ENCODE measurements at places on chromosomes 4 and X.
A peak's percentile ranks its signal among the peaks of the same experiment; 100 is the strongest.

DNA sequence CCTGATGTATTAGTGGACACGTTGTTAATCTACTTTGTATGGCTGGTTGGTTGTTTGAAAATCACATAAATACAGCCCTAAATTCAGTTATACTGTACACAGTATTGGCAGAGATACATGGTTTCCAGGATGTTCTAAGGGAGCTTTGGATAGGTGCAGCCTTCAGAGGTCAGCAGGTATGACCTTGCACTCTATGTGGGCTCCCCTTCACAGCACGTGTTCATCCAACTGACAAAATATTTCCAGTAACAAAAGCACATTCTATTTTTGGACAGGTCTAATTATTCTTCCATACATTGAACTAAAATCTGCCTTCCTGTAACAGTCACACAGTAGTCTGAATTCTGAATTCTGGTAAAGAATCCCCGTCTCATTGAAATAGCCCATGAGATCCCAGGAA lies 92.8 kb upstream of the RAPGEF2 start:
- no peak for DNase-seq

DNA sequence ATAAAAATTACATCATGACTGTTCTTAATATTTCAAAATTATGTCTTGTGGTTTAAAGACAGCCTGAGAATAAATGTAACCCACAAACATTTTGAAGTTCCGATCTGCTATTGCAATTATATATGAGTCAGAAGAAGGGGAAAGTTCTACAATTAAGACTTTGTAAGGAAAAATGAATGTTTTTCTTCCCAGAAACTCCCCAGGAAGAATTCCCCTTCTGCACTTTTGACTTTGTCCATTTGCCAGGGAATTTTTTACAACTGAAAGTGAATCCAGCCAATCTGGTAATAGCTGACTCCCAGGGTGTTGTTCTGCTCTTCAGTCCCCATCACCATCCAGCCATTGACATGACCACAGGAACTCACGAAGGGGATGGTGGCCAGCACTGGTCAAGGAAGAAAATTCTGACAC lies 61.6 kb upstream of the NOCT start:
- DNase-seq, result no peak

- peak; percentile 71 for DNase-seq
Observed at GRCh38 chr4:128810331-128810870, 901 bp downstream of the JADE1 start.

DNA sequence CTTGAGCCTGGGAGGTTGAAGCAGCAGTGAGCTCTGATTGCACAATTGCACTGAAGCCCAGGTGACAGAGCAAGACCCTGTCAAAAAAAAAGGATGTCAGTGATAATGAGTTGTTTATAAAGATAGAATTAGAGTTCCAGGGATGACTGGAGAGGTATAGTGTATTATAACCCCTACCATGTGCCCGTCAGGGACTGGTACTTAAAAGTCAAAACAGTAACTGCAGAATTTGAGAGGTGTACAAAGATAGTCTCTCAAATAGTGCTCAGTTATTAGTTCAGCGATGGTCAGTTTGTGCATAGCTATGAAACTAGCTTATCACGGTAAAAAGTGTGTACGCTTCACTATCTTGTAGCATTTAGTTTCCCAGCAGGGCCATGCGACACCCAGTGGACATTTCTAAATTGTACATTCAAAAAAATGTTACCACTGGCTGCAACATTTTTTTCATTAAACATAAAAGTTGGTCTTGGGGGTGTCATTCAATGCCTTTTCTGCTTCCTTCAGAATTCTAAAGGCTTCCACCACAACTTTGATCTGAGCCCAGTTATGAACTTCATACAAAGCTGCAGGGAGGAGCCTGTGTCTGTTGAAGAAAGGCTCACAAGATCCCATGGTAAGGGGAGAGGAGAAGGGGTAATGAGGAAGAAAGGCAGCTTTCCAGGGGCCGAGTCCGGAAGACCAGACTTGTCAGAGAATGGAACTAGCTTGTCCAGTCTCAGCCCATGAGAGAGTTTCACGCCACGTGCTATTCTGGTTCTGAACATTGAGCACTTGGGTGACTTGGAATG lies 9.2 kb upstream of the GYG2 start:
- DNase-seq, result peak; percentile 39

GRCh38 chr4:41815473-41815872 lies 66.9 kb upstream of the PHOX2B start:
- no peak for DNase-seq

DNA sequence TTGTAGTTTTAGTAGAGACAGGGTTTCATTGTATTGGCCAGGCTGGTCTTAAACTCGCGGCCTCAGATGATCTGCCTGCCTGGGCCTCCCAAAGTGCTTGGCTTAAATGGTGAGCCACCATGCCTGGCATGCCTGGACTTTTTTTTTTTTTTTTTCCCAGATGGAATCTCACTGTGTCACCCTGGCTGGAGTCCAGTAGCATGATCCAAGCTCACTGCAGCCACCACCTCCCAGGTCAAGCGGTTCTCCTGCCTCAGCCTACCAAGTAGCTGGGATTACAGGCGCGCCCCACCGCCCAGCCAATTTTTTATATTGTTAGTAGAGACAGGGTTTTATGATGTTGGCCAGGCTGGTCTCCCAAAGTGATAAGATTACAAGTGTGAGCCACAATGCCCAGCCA lies 8.4 kb downstream of the UBE2K start:
- no peak for DNase-seq

DNA sequence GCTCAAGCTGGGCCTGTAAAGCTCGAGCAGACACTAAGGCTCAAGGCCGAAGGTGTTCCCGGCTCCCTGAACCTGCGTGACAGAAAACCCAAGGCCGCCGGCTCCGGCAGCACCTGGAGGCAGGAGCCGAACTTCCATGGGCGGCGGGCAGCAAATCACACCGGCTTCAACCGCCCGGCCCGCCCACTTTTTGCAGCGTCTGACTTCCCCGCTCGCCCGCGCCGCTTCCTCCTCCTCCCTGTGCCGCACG lies 940 bp upstream of the NSD2 start:
- peak; percentile 83 for DNase-seq

GRCh38 chr4:183897193-183897592 lies 7.9 kb upstream of the STOX2 start:
- DNase-seq, result no peak

- no peak for DNase-seq
Observed at GRCh38 chr4:150045410-150045809, 32.8 kb upstream of the DCLK2 start.

DNA sequence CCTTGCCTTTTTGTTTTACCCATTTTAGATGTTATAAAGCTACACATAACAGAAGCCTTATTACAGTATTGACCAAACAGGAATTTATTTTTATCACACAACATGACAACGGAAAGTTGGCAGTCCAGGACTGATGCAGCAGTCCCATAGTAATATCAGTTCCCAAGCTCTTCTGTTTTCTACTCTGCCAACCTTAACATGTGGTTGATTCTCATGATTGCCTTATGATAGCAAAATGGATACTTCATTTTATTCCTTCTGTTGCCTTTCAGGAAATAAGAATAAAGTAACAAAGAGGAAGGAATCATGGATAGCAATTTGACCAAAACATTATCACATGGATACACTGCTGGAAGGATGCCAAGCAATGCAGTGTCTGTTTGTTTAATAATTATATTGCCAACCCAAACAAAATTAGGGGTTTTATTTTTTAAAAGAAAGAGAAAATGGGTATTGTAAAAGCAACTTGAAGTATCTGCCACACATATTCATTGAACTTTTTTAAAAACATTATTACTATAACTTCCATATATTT lies 275.7 kb downstream of the STPG2 start:
- DNase-seq, result no peak

DNA sequence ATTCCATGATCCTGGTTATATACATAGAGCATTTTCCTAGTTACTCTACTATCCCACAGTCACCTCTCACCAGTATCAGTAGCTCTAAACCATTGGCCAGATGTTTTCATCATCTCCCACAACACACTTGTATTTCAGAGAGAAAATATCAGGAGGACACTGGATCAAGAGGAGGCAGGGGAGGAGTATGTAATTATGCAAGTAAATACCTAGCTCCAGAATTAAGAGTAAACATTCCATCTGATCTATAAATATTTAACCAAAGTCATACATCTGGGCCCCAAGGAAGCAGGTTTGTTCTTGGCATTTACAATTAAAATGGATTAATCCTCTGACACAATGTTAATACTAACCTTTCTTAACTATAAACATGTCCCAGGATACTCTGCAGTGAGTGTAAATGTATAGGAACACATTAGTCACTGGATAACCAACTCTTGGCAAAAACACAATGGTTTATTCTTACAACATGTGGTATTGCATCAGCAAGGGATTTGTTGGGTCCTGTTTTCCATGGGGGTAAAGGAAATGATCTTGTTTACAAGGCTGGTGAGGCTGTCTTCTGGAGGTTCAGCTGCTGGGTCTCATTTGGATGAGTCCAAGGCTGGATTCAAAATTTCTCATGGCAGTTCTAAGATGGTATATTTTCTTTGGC lies 170.1 kb downstream of the ATG4A start:
- DNase-seq, result no peak

DNA sequence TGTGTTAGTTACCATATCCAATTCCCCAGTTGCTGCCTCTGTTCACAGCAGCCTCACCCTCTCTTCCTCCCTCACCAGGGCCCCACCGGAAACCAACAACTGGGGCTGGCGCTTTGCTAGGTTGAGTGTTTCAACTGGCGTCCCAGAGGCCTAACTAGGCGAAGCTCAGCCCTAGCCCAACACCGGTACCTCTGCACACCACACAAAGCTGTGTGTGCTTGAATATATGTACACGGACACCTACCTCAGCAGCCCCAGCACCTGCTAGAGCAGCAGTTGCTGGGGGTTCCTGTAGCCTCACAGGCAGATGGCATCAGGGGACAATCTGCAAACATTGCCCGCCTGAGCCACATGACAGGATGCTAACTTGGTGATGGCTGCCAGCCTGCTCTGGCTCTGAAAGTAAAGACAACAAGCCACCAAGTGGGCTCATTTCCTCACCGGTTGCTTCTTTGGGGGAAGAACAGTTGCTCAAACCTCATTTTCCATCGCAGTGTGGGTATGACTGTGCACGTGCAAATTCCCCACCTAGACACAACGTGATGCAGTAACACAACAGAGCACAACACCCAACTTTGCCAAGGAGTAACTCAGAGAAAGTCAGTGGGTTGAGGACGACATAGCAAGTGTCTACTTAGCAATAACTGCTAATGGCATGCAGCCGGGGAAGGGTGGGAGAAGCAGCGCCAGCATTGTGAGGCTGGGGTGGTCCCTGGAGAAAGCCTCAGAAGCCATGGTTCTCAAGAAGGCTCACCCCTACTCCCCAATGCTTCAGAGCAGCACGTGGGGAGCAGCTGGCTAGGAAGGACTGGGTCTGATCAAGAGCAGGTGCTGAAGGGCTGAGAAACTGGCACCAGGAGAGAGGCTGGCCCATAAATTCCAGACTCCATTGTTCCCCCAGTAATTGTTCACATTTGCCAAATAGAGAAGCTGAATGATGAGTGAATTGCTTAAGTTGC lies 139.5 kb downstream of the SH3KBP1 start:
- no peak for DNase-seq

DNA sequence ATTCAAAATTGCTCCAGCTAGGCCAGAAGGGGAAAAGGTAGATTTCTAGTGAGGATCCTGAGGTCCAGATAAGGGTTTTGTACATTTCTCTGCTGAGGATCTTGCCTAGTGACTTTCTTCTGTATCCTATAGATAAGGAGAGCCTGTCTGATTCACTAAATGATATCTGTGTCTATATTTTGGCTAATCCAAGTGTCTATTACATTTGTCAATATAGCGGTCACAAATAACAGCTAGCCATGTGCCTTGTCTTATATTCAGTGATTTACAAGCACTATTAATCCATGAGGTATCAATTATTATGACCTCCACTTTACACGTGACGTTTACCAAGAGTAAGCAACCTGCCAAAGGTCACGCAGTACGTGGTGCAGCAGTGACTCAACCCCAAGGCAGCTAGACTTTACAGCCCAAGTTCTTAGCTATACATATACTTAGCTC lies 41.6 kb downstream of the TMEM165 start:
- no peak for DNase-seq

DNA sequence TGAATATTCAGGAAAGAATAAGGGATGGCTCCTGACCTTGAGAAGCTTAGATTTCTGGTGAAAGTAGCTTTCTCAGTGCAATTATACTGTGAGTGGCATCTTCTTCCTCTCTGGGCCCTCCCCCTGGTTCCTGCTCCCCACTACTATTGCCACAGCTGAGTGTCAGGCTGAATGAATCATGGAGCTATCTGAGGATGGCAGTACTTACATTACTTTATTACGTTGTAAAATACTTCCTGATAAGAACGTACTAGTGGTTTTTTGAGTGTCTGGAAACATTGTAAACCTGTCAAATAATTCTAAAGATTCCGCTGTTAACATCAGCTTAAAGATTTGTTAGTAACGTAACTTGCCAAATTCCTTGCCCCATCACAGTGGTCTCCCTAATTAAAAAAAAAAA lies 36.2 kb downstream of the ARHGAP10 start:
- DNase-seq, result no peak

DNA sequence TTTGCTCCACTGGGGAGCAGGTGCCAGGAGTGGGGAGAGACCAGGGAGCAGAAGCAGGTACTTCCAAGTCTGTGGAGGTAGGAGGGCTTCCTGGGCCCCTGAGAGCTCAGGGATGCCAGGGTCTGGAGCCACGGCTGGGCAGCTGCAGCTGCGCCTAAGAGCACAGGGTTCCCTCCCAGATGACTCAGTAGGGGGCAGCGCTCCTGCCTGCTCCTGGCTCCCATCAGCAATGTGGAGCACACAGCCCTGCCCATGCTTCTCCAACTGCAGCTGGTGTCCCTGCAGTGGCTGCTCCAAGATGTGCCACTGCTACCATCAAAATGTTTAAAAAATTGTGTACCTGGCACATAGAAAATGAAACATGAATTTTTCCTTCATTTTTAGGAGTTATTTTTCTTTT lies 1028.2 kb downstream of the PCDH7 start:
- no peak for DNase-seq

- DNase-seq, result no peak
Observed at GRCh38 chrX:13053171-13053570, 8.8 kb upstream of the FAM9C start.

- no peak for DNase-seq
Observed at GRCh38 chrX:68083510-68083909, 349.8 kb downstream of the OPHN1 start.
